Activated CD8-positive, alpha-beta memory T cell treated with anti-CD3 and anti-CD28 coated beads, Interleukin-2, amount 50 U/mL, for 48 hours (primary cell): ENCODE measurements at places on chromosomes 7 and 10.
A peak's percentile ranks its signal among the peaks of the same experiment; 100 is the strongest.

DNA sequence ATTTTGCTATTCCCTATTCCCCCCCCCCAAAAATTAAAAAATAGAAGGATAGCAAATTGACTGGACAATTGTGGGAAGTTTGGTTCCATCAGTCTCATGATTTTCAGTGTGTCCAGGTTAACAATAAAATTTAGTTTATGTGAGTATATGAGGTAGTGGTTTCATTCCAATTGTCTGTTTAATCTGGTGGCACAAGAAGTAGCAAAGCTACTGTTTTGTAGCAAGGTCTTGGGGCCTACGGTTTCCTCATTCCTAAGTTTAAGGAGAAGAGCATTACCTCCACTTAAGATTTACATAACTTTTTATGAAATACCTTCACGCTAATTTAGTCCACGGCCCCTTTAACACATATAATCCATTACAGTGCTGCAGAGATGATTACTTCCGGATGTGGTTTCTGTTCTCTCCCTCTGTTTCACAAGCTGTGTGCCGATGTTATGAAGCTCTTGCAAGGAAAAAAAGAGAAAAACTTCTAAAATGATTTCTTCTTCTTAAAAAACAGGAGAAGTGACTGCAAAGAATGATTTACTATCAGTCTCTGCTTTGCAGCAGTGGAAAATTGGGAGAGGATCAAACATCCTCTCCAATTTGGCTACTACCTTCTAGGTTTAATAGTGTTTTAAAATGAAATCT lies 32.7 kb upstream of the NPVF start:
- no peak for DNase-seq

- peak; percentile 85 for DNase-seq
Measured at GRCh38 chr7:50197549-50197948, 104.5 kb upstream of the ZPBP start.

- DNase-seq, result no peak
Measured at GRCh38 chr7:155305231-155305904, 7.7 kb downstream of the INSIG1 start.

DNA sequence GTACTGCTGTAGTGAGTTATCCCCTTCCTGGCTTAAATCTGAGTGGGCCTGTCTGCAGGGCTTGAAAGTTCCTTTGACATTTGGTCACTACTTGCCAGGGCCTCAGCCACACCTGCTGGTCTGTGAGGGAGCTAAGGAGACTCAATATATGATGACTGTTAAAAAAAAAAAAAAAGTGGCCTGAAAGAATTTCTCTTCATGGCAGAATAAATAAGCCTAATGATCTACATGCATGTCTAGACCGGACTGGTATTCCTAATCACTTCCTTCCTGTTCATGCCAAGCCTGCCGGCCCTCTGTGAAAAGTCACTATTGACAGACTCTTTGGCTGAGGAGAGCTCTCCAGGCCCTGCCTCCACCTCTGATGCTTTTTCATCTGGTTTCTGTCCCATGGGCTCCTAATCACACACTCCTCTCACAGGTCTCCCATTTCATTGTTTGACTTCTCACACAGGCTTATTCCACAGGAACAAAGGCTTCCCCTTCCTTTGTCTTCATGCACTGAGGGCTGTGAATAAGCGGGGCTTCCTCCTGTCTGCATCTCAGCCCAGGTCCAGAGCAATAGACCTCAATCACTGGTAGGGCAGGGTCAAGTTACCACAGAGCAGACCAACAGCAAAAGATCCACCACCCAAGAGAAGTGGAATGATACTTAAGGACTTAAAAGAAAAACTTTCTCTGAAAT lies 99.1 kb upstream of the SEC61G start:
- no peak for DNase-seq

- DNase-seq, result no peak
Measured at GRCh38 chr10:52194191-52194590, 119.9 kb upstream of the DKK1 start.

GRCh38 chr10:132443605-132443982 lies 46.6 kb downstream of the PWWP2B start:
- peak; percentile 86 for DNase-seq

DNA sequence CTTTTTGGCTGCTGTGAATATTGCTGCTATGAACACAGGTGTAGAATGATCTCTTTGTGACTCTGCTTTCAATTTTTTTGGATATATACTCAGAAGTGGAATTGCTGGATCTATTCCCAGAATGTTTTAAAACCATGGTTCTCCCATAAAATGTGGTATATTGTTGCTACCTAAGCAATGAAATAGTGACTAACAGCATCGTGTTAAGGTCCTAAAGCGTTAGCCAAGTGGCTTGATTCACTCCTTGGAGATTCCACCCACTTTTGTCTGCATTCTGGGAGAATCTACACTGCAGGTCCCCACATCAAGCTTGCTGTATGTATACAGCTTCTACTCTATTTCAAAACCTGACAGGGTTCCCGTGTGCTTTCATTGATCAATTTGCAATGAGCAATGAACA lies 105.6 kb downstream of the CDK6 start:
- no peak for DNase-seq

- DNase-seq, result no peak
Measured at GRCh38 chr10:99828464-99828863, 46.0 kb downstream of the ABCC2 start.

GRCh38 chr10:99869581-99870122 lies 87.2 kb downstream of the ABCC2 start:
- DNase-seq, result no peak

- DNase-seq, result no peak
Measured at GRCh38 chr10:20839910-20840309, 57.2 kb downstream of the NEBL start.

DNA sequence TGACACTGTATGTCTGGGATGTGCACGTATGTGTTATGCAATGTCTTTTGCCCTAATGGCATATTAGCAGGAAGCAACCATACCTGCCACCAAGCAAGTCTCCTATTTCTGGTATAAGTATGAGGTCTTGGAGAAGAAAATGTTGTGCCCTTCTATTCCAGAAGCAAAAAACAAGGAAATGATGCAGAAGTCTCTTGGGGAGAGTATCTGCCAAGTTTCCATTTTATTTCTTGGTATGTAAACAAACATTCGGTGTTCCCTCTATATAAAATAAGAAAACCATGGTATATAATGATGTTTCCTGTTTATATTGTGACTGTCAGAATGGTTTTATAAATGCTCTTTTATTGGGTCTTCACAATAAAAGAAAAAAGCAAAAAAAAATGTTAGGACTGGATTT lies 19.3 kb upstream of the MYO3A start:
- DNase-seq, result no peak
